Stimulated activated CD8-positive, alpha-beta memory T cell treated with anti-CD3 and anti-CD28 coated beads, Interleukin-4, amount 100 ng/mL, for 1 hour (primary cell): ENCODE measurements at places on chromosomes 4 and X.

- no peak for DNase-seq
These were observed 25.7 kb downstream of the CPEB2 start for GRCh38 chr4:15027921-15028435.

- no peak for DNase-seq
These were observed at the start of gene FGF16 for GRCh38 chrX:77446908-77447652. TSS of gene FGF16 (plus strand) at chrX:77447389. CDS start at chrX:77447675, 286 bp downstream.

GRCh38 chr4:74671080-74671698 is 123.1 kb downstream of the BTC start:
- peak; percentile 6 for DNase-seq

DNA sequence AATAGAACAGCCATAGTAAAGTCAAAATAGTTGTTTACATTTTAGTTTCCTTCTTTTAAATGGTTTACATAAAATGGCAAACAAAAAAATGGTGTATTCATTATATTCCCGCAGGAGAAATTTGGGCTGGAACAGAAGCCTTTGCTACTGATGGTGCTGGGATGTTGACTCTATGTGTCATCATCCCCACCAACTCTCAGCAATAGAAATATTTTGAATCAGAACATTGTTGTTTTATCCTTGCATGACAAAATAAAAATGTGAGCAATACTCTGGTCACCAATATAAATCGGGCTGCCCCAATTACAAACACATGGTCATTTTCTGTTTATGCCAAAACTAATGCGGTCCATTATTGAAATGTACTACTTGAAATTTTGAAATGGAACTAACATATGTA is 1131.6 kb upstream of the PCDH7 start:
- no peak for DNase-seq

DNA sequence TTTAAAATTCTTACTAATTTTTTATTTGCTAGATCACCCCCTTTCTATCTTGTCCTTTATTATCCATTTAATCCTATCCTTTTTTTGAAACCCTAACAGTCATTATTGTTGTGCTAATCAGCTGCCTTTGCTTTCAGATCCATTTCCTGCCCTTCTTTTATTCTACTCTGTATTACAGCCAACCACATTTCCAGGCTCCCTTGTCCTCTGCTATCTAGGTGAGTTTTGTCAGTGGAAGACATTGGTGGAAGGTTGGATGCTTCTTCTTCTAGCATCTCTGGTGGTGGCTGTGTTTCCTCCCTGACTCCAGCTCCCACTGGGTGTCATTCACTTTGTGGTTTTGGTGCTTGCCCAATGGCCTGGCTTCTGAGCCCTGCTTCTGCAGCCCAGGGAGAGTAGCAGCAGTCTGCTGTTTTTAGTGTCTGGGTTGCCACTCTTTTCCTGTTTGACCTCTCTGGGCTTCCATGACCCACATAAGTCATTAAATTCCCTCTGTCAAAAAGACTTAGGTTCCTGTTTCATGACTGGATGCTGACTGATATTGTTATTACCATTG is 225.2 kb upstream of the PGRMC2 start:
- DNase-seq: no peak

- no peak for DNase-seq
These were observed 23.9 kb downstream of the FBXO8 start for GRCh38 chr4:174259580-174259979.

DNA sequence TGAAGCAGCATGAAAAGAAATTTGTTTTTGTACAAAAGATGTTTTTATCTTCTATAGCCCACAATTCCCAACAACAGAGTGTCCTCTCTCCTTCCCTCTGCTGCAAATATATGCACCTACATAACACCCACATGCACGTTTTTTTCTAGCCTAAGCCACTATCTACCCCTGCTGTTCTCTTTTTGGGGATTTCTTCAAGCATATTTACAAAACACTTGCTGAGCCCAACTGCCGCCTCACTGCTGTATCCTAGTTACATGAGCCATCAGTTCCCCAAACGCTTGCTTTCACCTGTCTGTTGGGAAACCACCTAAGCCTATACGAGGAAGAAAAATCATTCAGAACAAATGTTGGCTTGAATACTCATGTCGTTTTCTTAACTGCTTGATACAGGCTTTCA is 127.2 kb downstream of the CHRNA9 start:
- DNase-seq: no peak

DNA sequence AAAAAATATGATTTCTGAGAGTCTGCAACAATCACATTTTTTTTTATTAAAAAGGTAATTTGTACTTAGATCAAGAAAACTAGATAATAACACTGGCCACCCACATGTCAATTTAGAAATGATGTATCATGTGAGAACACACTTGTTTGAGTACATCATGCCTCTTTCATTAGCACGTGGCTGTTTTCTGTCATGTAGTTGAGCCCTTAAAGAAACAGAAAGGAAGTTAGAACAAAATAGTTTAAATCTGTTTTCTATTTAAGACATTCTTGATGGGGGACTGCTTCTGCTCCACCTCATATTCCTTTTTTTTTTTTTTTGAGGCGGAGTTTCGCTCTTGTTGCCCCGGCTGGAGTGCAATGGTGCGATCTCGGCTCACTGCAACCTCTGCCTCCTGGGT is 207.5 kb downstream of the NSUN7 start:
- DNase-seq: no peak

GRCh38 chr4:178632415-178632814 is 1190.2 kb upstream of the AGA start:
- no peak for DNase-seq

- no peak for DNase-seq
These were observed 2.4 kb downstream of the MYOZ2 start for GRCh38 chr4:119138046-119138445.

GRCh38 chrX:44415639-44416386 is 72.3 kb upstream of the EFHC2 start:
- no peak for DNase-seq

DNA sequence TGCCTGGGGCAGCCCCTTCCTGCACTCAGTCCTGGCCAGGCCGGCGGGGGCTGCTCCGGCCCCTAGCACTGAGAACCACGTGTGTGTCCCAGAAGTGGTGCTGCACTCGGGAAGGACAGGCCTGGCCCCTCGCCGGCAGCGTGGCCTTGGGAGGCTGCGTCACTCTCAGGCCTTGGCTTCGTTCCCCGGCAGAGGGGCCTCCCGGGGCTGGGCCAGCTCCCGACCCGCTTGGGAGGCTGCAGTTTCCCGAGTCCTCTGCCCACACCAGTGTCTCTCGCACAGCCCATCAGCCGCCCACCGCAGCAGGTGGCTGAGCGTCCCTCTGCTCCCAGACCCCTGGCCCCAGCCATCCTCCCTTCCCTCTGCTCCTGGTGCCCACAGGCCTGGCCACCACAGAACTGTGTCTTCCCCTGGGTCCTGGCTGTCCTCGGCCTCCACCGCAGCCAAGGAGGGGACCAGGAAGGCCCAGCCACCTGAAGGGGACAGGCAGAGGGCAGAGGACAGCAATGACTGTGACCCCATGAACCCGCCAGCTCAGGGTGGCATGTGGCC is 10.9 kb upstream of the CPLX1 start:
- DNase-seq: no peak

DNA sequence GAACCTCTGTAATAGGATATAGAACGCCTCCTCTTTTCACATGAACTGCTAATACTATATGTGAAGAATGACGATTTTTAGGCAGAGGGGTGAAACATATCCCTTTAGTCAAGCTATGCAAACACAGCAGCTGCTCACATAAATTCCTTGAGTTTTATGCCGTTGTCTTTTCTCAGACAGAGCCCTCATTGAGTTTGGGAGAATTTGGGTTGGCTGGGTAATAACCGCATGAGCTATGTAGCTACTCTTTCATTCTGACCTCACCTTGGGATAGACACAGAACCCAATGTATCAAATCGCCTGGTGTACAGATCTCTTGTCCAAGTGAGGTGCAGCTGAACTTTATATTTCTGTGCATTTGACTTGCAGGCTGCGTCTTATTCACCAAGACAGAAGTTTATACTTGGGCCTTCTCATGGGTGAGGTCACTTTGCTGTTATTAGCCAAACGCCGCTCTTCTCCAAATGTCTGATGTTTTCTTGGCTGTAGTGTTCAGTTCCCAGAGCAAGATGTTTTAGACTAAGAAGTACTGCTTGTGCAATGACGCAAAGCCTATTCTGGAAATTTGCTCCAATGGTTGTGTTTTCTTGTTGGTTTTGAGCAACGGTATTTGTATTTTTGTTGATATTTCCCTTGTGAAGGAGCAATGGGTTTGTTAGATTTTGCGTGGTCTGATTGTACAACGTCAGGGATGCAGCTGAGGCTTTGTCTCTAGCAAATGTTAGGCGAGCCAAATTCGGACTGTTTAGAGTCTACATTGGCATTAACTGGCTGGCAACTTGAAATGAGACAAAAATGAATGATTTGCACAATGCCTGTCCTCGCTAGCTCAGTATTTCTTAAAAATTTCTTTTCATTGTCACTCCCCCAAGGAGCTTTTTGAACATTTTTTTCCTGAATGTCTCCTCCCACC is 11.2 kb upstream of the SPARCL1 start:
- DNase-seq: no peak

DNA sequence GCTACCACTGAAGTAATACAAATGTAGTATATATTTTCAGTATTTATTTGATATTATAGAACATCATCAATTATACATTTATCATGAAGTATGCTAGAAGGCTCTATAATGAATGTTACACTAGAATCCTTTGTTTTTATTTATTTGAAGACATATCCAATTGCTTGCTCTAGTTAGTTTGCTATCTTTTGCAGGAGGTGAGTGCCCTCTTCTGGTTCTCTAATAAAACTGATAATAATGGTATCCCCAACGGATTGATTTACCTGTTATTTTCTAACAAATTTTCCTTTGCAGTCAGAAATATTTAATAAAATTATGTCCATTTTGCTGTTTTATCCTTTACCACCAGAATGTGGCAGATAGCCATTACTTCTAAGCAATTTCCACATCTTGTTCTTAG is 274.3 kb upstream of the TACR3 start:
- no peak for DNase-seq

- no peak for DNase-seq
These were observed 242.7 kb upstream of the WDFY3 start for GRCh38 chr4:85209161-85209560.

GRCh38 chrX:38839944-38840343 is 38.7 kb downstream of the MID1IP1 start:
- no peak for DNase-seq

DNA sequence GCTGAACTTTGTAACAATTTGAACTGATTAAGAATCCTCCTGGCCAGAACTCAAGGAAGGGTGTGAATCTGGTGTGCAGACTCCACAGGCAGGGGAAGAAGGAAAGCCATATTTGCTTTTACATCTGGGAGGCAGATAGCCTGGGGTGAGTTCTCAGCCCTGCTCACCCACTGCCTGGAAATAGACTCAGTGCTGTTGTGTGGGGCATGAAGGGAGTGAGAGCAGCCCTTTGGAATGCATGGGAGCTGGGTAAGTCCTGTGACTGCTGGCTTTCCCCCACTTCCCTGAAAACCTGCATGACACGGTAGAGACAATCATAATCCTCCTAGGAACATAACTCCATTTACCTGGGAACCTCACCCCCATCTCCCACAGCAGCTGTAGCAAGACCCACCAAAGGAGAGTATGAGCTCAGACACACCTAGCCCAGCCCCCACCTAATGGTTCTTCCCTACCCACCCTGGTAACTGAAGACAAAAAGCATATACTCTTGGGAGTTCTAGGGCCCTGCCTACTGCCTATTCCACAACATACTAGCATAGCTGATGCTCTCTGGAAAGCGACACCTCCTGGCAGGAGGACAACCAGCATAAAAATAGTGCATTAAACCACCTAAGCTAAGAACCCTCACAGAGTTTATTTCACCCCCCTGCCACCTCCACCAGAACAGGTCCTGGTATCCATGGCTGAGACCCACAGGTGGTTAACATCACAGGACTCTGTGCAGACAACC is 59.3 kb upstream of the UBQLN2 start:
- no peak for DNase-seq

GRCh38 chr4:155187989-155188388 is 20.4 kb upstream of the NPY2R start:
- no peak for DNase-seq

DNA sequence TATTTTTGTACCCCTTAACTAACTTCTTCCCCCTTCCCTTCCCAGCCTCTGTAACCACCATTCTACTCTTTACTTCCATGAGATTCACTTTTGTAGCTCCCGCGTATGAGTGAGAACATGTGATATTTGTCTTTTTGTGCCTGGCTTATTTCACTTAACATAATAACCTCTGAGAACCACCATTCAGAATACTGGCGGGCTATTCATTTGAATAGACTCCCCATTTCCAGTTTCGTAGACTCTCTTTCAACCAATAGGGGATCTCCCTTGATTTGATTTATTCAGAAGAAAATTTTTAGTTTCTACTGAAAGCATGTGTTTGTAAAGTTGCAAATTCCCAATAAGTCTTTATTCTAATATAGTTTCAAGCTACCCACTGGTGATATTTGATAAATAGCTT is 117.2 kb downstream of the GATB start:
- DNase-seq: no peak

DNA sequence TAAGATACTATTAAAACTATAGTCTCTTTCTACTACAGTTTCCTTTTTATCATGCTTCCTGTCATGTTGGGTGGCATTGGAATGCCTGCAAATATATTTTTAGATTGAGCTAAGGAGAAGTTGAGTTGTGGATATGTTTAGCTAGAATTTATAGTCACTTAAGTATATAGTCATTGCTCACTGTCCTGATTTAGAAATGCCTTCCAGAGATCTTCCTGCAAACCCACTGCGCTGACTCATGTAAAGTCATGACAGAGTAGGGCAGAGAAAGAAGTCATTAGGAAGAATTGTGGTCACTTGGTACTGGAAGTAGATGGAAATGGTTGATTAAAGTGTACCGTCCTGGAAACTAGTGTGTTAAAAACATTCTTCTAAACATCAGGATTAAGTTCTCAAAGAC is 490.3 kb upstream of the PABPC4L start:
- no peak for DNase-seq

- no peak for DNase-seq
These were observed 404 bp downstream of the PPP2R3B start for GRCh38 chrX:386239-386767.

GRCh38 chr4:38857354-38858096 is 908 bp upstream of the TLR6 start:
- DNase-seq: no peak
